ENCODE measurements at places on chromosomes 4 and X. TPM values are rescaled to one million over a fixed set of nuclear protein-coding genes. Genes with fewer than 3 reads are reported as not detected.

DNA sequence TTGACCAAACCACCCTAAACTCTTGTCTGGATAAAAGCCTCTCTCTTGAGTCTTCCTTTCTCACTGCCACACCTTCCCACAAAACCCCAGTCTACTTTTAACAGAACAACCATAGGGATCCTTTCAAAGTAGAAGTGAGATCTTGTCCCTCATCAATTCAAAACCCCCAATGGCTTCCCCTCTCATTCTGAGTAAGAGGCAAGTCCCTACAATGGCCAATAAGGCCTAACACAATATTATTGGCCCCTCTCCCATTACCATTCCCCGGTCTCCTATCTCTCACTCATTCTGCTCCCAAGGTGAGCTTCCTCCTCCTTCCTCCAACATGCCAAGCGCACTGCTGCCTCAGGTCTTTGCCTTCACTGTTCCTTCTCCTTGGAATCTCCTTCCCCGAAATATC lies 57.1 kb downstream of the REELD1 start:
- no peak for DNase-seq

- no peak for DNase-seq
Measured at GRCh38 chr4:179867300-179867878, 2375.8 kb upstream of the TENM3 start.

MTMR8 gene
- 1.5 TPM for total RNA-seq

NAP1L2 gene
- total RNA-seq = not detected
